ENCODE measurements at places on chromosomes 1 and 21.

- DNase-seq, result no peak
Measured at GRCh38 chr1:30505853-30506252, 217.5 kb downstream of the MATN1 start.

- no peak for DNase-seq
Measured at GRCh38 chr1:178869119-178869697, 1.7 kb downstream of the ANGPTL1 start.

DNA sequence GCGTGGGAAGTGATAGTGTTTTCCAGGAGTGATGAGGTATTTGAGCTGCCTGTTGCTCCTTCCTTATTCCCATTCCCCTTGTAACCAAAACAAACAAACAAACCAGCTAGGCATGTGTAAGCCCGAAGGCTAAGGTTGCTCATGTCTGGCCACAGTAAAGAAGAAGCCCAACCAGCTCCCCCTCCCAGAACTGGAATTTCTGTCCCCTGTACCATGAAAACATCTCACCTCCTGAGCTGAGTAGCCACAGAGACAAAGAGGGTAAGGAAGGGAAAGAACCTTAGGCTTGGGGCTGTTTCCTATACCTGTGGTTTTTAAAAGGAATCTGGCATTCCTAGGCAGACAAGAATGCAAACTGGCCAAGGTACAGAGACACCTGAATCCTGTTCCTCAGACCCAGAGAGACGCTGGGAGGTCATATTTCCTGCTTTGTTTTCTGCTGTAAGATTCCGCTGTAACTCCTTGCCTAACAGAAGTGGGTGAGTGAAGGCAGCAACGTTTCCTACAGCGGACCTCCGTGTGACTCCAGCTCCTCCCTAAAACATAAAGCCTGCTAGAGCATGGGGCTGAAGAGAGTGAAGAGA, 41.7 kb upstream of the RAB4A start:
- no peak for DNase-seq

GRCh38 chr1:227428803-227429202, 110.5 kb upstream of the CDC42BPA start:
- DNase-seq, result no peak

DNA sequence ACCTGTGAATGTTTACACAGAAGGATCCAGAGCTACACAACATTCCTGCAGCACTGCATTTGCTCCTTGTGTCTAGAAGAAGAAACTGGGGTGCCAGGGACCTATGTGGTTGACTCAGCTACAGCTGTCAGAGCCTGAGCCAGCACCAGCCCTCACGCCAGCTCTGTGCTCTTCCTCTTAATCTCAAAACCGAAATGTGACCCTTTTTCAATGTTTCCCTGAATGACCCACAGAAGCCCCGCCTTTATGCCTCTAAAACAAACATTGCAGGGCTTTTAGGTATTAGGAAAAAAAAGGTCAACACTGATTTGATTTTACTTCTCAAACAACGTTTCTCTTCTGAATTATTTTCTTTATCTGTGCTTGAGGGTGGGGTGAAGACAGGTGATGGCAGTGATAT, 260.5 kb downstream of the DYRK1A start:
- DNase-seq, result no peak

DNA sequence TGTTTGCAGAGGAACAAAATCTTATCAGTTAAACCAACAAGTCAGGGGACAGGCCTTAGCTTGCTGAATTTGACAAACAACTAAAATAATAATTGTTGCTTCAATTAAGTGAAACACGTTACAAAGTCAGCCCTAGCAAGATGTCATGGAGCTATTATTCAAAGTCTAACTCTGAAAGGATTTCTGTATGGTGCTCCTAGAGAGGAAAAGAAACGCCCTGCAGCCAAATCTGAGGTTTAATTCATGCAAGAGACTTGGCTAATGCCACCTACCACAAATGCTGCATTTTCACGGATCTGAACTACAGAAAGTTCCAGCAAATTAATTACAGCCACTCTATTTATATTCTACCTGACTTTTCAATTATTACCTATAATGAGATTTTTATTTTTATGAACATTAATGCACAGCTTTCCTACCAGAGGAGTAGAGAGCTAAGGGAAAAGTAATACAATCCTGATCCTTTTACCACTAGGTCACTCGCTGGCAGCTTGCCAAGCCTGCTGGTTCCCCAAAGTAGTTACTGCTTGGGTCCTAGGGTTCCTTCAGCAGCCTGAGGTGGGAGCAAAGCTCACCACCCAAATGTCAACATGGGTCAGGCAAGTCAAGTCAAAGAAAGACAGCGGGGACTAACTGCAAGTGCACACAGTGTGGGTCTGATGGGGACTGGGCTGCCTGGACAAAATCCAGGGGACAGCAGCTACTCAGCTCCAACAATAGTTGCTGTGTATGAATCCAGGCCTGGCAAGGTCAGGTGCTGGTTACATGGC, 8.5 kb downstream of the COLGALT2 start:
- DNase-seq, result no peak

DNA sequence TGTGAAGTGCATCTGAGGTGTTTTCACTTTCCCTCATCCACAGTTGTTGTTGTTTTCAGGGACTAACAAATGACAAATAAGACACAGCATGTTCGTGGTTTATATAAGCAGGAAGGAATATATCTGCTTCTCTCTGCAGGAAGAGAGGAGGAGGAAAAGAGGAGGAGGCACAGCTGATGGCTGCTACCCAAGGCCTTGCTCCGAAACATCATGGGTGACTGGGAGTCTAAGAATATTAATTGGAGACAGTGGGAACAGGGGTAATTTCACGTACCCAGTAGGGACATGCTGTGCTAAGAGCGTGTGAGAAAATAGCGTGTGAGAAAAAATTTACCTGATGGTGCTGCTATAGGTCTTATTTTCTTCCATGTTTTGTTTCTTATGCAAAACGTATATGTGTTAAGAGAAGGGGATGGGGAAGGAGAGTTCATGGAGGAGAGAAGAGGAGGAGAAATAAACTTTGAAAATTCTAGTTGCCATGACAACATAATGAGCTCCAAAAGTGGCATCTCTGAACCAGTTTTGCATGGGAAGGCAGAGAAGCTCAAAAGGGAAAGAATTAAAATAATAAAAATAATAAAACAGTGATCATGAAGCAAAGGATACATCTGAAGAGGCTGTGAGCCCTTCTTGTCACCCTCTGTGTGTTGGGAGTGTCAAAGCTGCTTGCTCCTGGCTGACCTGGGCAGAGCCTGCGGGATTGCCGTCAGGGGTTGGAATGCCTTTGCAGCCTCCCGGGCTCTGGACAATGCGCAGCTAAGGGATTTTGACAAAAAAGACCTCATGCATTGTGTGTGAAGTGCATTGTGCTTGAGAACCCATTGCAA, 192.0 kb downstream of the CACNA1E start:
- no peak for DNase-seq

GRCh38 chr1:31667065-31667785, 22.5 kb upstream of the PEF1 start:
- DNase-seq, result no peak

DNA sequence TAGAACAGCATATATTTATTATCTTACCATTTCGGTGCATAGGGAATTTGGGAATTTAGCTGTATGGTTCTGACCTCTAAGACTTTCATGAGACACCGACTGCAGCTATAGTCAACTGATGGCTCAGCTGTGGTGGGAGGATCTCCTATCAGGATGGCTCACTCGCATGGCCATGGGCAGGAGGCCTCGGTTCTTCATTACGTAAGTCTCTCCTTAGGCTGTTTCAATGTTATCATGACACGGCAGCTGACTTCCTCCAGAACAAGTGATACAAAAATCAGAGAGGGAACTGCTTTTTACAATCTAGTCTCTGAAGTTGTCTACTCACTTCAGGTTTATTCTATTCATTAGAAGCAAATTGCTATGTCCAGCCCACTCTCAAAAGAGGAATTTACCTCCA, 13.3 kb upstream of the CAPN8 start:
- DNase-seq, result no peak

DNA sequence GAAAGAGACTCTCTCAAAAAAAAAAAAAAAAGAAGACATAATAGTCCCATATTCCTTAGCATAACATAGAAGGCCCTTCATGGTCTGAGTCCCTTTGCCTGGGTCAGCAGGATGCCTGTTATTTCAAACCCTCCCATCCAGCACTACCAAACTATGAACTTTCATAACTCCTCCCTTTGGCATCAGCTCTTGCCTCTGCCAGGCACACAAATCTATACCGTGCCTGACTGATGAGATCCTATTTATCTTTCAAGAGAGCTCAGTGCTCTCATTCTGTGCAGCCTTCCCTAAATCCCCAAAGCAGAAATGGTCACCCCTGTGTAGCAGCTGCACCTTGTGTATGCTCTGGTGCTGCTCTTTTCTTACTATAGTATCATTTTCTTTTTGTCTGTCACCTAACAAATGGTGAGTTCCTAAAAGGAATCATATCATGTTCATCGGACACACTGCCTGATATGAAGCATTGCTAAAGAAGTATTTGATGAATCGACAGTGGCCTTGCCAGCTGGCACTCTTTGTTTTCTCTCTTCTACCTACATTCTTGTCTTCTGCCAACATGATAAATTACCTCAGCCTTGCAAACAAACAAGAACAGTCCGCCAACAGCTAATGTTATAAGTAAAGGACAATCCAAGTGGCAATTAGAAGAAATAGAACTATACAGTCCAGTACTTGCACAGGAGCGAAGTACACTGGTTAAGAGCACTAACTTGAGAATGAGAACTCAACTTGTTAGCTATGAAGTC, 29.9 kb downstream of the FMO4 start:
- DNase-seq, result no peak

DNA sequence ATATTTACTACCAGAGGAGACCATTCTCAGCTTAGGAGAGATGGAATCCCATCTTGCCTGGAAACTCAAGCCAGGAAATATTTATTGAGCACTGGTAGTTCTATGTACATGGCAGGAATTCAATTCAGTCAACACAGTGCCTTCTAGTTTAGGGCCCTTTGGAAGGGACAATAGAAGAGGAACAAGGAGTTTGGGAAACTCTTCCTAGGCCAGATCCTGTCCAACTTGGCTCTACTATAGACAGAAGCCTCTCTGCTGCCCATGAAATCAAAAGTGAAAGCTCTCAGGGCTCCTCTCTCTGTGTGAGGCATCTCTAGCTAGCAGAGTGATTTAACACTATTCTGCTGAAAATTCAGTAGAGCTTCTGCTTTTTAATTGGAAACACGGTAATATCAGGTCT, 244.6 kb upstream of the MAP1LC3C start:
- DNase-seq, result no peak

GRCh38 chr1:42165511-42166210, 1.1 kb upstream of the GUCA2A start:
- no peak for DNase-seq

Data from CD8-positive, alpha-beta memory T cell (primary cell).